ENCODE measurements at places on chromosomes 12 and 14. TPM values are rescaled to one million over a fixed set of nuclear protein-coding genes. Genes with fewer than 3 reads are reported as not detected.

DNA sequence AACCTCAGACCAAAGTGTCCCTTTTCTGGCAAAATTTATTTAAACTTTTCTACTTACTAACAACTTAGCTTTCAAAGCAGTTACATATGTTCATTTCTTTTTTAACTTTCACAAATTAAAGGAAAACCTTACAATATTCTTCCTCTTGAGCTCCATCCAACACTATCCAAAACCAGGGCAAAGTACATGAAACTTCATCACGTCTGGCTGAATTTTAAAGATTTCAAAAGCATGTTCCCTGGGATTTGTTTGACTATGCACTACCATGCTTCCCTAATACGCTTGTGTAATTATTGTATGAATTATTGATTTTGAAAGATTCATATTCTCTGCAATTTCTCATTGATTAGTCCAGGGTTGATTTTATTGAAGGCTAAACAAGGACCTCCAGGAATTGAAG is 343.1 kb upstream of the TMPO start:
- no peak overlapping the region for H3K4me3 ChIP-seq
- no peak for DNase-seq
- H3K4me1 ChIP-seq: no peaks in the 10 kb centered on the region
- no peaks in the 10 kb centered on the region for H3K27me3 ChIP-seq
- H3K27ac ChIP-seq: no peak overlapping the region

DNA sequence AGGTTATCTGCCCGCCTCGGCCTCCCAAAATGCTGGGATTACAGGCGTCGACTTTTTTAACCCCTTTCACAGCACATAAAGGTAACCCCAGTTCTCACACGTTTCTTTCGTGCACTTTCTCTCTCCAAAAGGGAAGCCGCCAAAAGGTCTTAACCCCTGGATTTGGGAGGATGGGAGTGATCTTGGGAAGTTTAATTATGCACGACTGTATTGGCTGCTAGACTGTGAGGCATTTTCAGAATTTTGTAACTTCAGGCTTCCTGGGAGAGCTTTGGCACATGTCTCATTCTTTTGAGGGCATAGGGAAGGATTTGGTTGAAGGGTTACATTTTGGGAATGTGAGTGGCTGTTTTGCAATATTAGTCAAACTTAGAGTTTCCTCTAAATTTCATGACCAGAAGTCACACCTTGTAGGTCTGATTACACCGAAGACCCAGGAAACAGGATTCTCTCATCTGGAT is 1.4 kb upstream of the SMARCC2 start:
- peak overlapping the region; percentile 78 for H3K27ac ChIP-seq
- no peak overlapping the region for H3K4me3 ChIP-seq
- peaks cover 15% of the 10 kb centered on the region for H3K4me1 ChIP-seq
- no peaks in the 10 kb centered on the region for H3K27me3 ChIP-seq

DNA sequence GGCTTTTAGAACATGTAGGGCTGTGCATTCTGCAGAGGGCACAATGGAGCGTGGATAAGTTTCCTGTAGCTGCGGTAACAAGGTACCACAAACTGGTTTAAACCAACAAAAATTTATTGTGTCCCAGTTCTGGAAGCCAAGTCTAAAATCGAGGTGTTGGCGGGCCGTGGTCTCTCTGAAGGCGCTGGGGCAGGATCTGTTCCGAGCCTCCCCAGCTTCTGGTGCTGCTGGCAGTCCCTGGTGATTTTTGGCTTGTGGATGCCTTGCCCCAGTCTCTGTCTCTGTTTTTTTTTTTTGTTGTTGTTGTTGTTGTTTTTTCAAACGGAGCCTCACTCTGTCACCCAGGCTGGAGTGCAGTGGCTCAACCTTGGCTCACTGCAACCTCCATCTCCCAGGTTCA is 77.5 kb downstream of the ACACB start:
- H3K36me3 ChIP-seq: peaks cover 59% of the 10 kb centered on the region
- H3K4me1 ChIP-seq: peaks cover 4% of the 10 kb centered on the region
- peak overlapping the region; percentile 57 for H3K27ac ChIP-seq
- H3K4me3 ChIP-seq: no peak overlapping the region
- DNase-seq: no peak
- H3K27me3 ChIP-seq: no peaks in the 10 kb centered on the region

The E2F7 gene
- total RNA-seq: 5.8 TPM

DNA sequence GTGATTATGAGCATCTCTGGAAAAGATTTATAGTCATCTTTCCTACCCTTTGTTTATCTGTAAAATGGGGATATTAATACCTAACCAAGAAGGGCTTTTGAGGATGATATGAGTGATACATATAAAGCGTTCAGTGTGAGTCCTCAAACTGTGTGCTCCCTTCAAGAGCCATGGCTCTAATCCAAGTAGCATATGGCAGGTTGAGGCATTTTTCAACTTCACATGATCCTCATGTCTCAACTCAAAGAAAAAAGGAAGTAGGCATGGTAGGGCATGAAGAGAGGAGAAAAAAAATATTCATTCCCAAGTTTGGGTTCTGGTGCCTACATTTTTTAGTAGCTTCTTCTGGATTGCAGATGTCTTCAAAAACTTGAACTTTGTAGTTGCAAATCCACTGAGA is 286.3 kb upstream of the ATP2B1 start:
- no peaks in the 10 kb centered on the region for H3K36me3 ChIP-seq
- H3K27ac ChIP-seq: no peak overlapping the region
- DNase-seq: no peak
- no peaks in the 10 kb centered on the region for H3K27me3 ChIP-seq
- no peaks in the 10 kb centered on the region for H3K4me1 ChIP-seq

The GDF3 gene
- total RNA-seq: not detected

GRCh38 chr14:63535918-63536317 is 7.3 kb downstream of the PPP2R5E start:
- H3K4me1 ChIP-seq: no peaks in the 10 kb centered on the region
- no peak for DNase-seq
- peaks cover 2% of the 10 kb centered on the region for H3K36me3 ChIP-seq
- H3K27me3 ChIP-seq: no peaks in the 10 kb centered on the region
- H3K4me3 ChIP-seq: no peak overlapping the region
- no peak overlapping the region for H3K27ac ChIP-seq

The PPP1R36 gene
- 0.09 TPM for total RNA-seq
